Glomerular endothelial cell (primary cell): ENCODE measurements at places on chromosomes 3 and 15.

DNA sequence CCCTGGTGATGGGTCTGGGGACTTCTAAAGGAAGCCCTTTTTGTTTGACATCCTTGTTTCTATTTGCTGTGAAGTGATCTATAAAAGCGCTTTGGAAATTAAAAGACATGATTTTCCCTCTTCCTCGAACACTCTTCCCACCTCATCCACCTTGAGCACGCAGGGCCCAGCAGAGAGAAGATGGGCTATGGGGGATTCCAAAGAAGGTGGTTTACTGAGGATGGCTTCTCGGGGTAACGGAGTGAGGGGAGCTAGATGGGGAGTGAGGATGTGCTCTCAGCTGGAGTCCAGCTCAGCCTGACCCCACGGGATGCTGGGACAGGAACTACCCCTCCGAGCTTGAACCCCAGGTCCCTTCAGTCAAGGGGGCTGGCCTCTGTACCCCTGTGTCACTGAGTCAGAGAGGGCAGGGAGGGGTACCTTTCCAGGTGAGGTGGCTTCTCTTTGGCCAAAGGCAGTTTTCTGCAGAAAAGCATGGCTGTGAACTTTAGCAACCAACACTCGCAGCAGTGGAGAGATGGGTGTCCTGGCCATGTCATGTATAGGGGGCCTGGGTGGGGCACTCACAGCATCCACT, 180.7 kb upstream of the SMAD3 start:
- DNase-seq = no peak

DNA sequence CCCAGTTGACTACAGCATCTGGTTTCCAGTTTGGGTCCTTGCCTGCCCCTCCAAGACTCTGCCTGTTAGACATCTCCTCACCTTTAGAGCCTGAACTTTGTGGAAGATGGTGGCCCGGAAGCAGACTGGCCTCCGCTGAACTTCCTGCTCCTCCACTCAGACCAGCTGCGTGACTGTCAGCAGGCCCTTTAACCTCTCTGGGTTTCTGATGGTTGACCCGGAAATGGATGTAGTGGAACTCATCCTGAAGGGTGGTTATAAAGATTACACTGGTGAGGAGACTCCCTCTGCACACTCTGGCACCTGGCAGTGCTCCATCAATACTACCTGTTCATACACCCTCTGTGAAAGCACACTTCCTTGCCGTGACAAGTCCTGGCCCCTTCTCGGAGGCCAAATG, 151.9 kb upstream of the TLE3 start:
- no peak for DNase-seq

DNA sequence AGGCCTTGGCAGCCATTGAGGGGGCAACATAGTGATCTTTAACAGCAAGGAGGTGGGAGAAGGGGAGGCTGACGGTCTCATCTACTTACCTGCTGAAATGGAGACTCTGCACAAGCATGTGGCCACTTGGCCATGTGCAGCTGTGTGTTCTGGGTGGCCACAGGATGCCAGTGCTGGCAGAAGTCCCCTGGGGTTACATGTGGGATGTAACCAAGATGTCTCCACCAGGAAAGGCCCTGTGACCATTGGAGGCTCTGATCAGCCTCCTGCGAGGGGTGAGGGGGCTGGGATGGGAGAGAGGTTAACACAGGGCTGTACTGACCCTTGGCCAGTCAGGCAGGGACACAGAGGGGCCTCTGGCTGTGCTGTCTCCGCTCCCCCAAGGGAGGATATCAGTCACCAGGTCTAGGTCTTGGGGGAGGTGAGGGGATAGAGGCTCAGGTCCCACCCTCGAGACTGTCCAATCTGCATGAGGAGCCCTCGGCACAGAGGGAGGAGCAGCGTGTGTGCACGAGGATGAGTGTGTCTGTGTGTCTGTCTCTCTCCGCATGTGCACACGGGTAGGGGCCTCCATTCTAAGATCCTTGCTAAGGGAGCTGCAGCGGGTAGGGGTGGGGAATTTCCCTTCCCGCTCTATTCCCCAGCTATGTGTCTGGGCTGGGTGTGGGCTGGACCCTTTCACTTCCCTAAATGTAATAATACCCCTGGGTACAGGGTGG, 19.5 kb downstream of the PRKCD start:
- no peak for DNase-seq

DNA sequence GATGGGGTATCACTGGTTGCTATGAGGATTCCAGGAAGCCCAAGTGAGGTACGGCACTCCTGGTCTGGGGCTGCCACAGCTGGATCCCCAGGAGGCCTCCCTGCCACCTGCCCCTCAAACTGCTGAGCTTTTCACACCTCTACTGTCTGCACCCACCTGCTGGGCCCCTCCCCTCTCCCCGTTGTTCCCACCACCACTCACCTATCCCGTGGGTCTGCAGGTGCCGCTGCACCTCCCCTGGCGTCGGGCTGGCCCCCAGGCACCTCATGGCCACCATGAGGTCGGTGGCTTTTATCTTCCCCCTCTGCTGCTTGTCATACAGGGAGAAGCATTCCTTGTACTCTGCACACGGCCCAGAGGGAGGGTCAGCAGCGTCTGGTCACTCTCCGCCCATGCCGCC, 5.8 kb downstream of the CALML4 start:
- DNase-seq = no peak

- DNase-seq = no peak
Observed at GRCh38 chr3:15525790-15526189, 4.3 kb upstream of the COLQ start.

DNA sequence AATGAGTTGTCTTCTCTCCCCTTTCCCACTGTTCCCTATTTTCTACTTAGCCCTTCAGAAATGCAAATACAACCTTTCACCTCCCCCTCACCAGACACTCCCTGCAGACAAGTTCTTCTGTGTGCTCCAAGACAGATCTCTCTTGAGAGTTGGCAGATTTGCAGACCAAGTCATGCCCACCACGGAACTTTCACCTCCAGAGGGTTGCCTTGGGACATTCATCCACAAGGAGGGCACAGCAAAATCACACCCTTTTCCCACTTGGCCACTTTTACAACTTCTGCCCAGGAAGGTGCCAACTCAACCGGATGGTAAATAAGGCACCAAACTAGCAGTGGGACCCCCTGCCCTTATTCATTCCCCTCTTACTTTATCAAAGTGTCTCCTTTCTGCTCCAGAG, 53.5 kb downstream of the SLC30A4 start:
- DNase-seq = no peak

DNA sequence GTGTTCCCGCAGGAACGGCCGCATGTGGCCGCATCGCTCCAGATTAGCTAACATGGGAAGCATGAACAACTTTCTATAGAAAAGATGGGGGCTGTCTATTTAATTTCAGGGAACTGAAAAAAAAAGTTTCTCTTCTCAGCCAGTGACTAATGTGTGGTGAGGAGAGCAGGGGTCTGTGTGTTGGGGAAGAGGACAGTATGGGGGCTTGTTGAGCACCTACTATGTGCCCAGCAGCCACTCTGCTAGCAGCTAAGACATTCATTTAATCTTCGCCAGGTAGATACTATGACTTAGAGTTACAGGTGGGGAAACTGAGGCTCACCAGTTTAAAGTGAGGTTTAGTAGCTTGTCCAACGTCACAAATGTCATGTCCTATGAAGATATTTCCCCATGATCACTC, 56.6 kb downstream of the MGLL start:
- no peak for DNase-seq

DNA sequence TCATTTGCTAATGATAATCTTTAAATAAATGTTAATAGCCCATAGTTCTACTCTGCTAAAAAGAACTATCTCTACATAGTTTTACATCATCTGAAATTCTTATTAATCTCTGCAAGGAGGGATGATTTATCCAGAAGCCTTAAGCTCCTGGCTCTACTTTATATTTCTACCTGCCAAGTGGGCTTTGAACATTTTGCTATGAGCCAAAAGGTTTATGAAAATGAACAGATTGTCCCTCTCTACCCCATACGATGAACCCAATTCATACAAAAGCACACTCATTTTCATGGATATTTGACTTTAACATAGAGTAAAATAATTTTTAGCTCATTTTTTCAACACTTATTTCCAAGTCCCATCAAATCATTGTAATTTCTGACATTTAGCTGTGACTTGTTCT, 611.0 kb downstream of the NSUN3 start:
- DNase-seq = no peak

DNA sequence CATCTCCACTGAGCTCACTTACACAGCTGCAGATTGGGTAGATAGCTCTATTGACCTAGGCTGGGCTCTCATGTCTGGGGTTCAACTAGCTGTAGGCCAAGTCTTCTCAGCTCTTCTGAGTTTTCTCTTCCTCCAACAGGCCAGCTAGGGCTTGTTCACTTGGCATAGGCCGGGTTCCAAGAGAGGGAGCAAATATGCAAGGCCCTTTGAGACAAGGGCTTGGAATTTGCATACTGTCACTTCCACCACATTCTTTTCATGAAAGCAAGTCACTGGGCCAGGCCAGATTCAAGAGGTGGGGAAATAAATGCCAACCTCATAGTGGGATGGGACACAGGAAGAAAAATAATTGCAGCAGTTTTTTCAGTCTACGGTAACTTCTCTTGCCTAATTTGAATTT, 25.2 kb downstream of the PIGB start:
- no peak for DNase-seq

DNA sequence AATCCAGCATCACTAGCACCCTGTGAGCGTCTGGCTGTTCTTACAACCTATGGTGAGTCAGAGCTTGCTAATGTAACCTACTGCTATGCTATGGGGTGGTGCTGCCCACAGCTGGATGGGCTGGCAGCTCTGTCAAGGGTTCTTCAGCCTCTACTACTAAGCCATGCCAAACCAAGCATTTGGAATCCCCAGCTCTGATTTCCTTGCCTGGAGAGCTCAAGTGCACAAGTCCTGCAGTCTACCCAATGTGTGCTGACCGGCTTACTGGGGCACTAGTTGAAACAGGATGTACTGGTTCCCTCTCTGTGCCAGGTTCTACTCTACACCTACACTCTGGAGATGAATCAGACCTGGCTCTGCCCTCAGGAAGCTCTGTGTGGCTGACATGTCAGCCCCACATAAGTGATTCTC, 4.2 kb downstream of the TEX264 start:
- no peak for DNase-seq
